ENCODE measurements at places on chromosomes 7 and 10. TPM values are rescaled to one million over a fixed set of nuclear protein-coding genes. Genes with fewer than 3 reads are reported as not detected.
A peak's percentile ranks its signal among the peaks of the same experiment; 100 is the strongest.

The PGAM2 gene
- total RNA-seq, result 0.32 TPM

The LDB1 gene
- total RNA-seq, result 105 TPM

The HOXA2 gene
- not detected for total RNA-seq

The LRRN3 gene
- 262 TPM for total RNA-seq

The AKR1D1 gene
- not detected for total RNA-seq

The SPDYE3 gene
- total RNA-seq, result not detected

The HKDC1 gene
- 10.9 TPM for total RNA-seq

The ASB15 gene
- total RNA-seq, result not detected

The CCM2 gene
- total RNA-seq, result 134 TPM

The NKX2-3 gene
- not detected for total RNA-seq

The PNLIP gene
- not detected for total RNA-seq

The TRIL gene
- total RNA-seq, result not detected

- DNase-seq, result no peak
These were observed 32.3 kb upstream of the CTBP2 start for GRCh38 chr10:125192620-125193019.

DNA sequence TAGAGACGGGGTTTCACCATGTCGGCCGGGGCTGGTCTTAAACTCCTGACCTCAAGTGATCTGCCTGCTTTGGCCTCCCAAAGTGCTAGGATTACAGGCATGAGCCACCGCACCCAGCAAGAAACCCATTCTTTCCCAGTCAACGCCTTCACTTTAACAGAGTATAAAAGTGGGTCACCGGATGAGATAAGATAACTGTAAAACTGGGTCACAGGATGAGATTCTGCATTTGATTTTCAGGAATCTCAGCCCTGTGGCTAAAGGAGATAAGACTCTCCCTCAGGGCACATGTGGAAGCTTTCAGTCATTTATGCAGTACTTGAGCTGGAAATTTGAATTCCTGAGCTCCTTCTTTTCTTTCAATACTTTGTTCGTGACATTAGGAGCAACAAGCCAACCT is 70.8 kb downstream of the LRRC17 start:
- DNase-seq, result no peak

- no peak for DNase-seq
These were observed 655.2 kb upstream of the NRG3 start for GRCh38 chr10:81219758-81220157.

- no peak for DNase-seq
These were observed 424.1 kb upstream of the MGMT start for GRCh38 chr10:129042776-129043595.

- DNase-seq, result no peak
These were observed 77.0 kb upstream of the PODXL start for GRCh38 chr7:131633342-131633843.

- DNase-seq, result no peak
These were observed 267 bp downstream of the CALCR start for GRCh38 chr7:93574269-93574645.

DNA sequence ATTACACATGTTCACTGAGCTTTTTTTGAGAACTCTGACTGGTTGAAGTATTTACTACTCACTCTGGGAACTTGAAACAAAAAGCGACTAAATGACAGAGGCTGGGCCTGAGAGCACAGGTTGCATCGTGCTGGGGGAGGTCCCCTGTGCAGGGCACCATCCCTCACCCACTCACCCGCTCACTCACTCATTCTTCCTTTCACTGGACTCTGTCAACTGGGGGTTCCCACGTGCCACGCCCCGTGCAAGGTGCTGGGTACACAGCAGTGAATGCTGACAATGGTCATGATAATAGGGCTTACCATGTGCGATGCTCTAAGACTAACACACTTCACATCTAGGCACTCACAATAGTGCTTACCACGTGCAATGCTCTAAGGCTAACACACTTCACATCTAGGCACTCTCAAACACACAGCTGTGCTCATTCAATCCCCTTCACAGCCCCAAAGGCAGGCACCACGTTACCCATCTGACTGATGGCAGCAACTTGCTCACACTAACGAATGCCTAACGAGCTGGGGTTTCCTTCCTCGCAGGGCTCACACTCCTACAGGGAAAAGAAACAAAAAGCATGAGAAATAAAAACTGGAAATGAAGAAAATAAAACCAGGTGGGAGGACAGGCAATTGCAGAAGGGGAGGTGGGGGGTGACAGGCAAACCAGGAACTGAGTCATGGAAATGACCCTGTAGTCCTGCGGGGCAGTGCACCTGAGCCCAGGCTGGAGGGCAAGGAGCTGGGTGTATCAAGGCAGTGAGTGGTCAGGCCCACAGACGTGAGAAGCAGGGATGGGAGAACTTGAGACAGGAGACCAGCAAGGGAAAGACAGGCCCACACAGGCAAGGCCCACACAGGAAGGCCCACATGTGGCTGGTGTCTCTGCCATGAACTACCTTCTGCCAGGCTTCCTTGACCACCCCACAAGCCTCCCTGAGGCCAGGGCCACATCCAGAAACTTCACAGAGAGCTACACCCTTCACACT is 147.0 kb upstream of the FAM20C start:
- DNase-seq, result peak; percentile 2

DNA sequence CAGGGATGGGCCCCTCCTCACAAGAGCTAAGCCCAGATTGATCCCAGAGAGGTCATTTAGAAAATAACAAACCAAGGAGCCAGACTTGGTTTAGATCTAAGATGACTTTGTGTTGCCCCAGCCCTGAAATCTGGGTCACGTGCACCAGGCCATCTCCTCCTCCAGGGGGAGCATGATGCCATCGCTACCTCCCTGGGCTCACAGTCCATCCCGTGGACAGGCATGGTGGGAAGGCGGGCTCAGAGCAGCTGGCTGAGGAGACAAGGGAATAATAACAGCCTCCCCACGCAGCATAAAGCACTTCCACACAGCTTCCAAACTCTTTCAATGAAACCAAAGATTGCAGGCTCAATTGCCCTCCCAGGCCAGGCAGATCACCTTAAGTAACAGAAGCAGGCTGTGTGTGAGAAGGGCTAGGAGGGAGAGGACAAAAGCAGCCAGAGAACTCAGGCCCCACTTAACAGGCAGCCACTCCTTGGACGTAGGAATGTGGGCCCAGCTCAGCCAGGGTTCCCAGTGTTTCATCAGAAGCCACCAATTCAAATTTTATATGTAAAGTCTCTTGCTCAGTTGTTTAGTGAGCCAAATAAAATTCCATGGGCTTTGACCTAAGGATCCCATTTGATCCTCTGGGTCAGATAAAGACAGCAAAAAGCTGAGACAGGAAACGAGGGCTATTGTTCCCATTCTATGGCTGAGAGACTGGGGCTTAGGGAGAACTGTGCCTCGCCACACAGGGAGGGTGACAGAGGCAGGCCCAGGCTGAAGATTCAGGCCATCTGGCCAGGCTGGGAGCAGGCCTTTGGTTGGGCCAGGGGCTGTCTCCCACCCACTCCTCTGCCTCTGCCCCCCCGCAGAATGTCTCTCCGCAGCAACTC is 100.2 kb downstream of the COL13A1 start:
- no peak for DNase-seq

GRCh38 chr7:33354201-33354600 is 224.8 kb downstream of the BBS9 start:
- no peak for DNase-seq

GRCh38 chr10:87504307-87504639 is 420 bp upstream of the MINPP1 start:
- no peak for DNase-seq

- no peak for DNase-seq
These were observed 3.5 kb upstream of the GSTK1 start for GRCh38 chr7:143259765-143260164.

DNA sequence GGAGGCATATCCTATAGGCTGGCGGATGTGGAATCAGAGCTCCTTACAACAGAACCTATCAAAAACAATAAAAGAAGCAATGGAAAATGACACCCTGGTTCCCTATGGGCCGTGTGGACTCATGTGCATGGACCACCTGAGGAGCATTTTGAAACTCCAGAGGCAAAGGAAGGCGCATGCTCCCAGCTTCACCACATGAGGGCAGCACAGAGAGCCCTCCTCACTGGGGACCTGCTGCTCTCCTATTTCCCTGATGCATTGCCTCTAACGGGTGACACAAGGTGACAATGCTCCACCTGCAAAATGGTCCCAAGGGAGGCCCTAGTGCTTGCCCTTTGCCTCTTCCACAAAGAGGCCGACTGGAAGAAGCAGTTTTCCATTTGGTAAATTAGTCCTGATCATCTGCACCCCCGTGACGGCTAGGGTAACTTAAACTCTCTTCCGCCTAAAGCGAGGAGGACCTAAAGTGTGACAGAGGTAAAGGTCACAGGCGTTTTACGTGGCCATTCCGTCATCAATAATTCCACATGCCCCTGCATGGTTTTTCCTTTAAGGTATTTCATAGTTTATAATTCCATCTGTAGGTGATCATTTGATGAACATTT is 67.7 kb downstream of the GPAM start:
- peak; percentile 52 for DNase-seq

GRCh38 chr7:158025686-158026600 is 561.7 kb downstream of the PTPRN2 start:
- DNase-seq, result no peak

- DNase-seq, result no peak
These were observed 3.4 kb downstream of the TNRC18 start for GRCh38 chr7:5420067-5420880.

- DNase-seq, result no peak
These were observed 1.3 kb upstream of the ZCCHC24 start for GRCh38 chr10:79446758-79447084.

GRCh38 chr7:27793780-27794179 is 53.8 kb downstream of the TAX1BP1 start:
- no peak for DNase-seq

DNA sequence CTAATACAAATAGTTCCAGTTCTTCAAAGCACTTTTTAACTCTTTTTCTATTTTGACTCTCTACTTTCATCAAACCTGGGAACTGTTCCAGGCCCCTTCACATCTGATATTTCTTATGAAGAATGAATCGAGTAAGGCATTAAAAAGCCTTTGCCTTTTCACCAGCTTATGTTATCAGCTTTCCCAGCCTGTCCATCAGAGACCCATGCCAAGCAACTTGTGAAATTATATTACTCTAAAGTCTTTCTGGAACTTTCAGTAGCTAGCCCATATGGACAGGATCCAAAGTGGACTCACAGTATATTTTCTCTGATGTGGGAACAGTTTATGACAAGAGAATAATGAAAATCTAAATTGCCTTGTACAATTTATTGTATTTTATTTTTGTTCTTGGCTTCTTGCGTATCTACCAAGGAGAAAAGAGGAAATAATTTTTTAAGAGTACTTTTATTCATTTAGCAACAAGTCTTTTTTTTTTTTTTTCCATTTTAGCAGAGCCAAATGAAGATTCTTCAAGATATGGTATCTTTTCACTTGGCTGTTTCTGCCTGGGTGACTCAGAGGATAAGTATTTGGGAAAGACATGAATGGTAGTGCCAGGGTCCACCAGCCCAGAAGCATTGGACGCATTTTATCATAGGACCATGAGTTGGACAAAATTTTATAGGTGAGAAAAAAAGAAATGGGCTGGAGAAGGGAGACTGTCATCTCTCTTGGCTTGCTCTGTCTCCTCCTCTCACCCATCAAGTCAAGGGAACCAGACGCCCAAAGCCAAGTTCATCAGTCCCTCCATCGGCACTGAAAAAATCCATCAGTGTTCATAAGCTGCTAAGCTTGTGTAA is 195.8 kb upstream of the NEBL start:
- DNase-seq, result no peak

- DNase-seq, result no peak
These were observed 21.3 kb downstream of the CHST15 start for GRCh38 chr10:124072106-124072505.

GRCh38 chr10:13839430-13839990 is 252.7 kb downstream of the PRPF18 start:
- DNase-seq, result no peak

DNA sequence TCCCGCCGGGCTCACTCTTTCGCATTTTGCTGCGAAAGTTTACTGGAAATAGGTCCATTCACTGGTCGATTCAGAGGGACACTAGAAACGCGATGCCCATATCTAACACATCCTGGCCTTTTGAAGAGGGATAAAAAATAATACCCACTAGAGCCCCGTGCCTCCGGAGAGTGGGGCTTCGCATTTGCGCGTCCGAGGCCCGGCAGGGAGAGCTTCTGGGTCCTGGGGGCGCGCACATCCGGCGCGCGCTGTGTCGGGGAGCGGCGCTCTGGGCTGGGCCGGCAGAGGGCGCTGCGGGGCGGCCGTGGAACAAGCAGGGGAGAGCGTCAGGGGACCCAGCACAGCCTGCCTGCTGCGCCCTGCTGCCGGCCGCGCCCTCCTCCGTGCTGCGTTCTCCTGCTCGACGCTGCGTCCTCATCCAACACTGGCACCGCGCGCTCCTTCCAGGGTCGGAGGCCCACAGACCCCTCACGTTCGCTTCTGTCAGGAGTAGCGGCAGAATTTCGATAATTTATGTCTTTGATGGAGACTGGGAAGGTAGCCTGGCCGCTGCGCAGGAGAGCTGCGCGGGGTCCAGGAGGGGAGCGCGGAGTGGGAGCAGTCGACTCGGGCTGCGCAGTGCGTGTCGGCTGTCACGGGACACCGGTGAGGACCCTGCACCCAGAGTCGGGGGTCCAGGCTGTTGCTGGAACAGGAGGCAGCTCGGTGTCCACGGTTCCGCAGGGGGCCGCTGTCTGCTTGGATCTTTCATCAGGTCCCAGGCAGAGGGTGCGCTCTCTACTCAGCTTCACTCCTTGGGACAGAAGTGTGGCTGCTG is 41.5 kb upstream of the ZNF32 start:
- peak; percentile 82 for DNase-seq

DNA sequence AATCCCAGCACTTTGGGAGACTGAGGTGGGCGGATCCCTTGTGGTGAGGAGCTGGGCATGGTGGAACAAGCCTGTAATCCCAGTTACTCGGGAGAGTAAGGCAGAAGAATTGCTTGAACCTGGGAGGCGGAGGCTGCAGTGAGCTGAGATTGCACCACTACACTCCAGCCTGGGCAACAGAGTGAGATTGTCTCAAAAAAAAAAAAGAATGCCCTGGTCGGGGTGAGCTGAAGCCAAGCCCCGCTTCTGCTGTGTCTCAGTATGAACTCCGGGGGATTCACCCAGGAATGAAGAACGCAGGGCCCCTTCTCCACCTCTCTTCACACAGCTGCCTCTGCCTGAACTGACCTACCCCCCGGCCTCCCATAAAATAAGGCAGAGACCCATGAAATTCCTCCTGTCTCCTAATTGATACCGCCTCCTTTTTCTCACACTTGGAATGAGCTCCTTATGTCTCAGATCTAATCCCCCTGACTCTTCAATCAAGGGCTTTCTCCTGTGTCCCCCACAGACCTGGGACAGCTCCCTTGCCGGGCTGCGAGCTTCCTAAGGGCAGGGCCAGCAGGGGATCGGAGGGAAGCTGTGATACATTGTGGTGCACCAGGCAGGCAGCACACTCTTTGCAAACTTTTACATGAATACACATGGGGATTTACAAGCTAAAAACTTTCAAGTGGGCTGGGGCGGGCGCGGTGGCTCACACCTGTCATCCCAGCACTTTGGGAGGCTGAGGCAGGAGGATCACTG is 911 bp upstream of the ZP3 start:
- DNase-seq, result no peak

- DNase-seq, result no peak
These were observed 123.7 kb downstream of the CNOT4 start for GRCh38 chr7:135386181-135386580.

All from activated CD4-positive, alpha-beta T cell treated with anti-CD3 and anti-CD28 coated beads, Interleukin-2, amount 10 ng/mL, durations not matched to agents 7 days and 5 days (primary cell).